ENCODE measurements at places on chromosomes 11 and 22.

- no peak for DNase-seq
Observed at GRCh38 chr22:16932577-16932976, 75.4 kb downstream of the GAB4 start.

- DNase-seq = no peak
Observed at GRCh38 chr11:110172468-110173065, 79.4 kb downstream of the ZC3H12C start.

GRCh38 chr22:18148293-18148965 lies 1.5 kb upstream of the USP18 start:
- no peak for DNase-seq

DNA sequence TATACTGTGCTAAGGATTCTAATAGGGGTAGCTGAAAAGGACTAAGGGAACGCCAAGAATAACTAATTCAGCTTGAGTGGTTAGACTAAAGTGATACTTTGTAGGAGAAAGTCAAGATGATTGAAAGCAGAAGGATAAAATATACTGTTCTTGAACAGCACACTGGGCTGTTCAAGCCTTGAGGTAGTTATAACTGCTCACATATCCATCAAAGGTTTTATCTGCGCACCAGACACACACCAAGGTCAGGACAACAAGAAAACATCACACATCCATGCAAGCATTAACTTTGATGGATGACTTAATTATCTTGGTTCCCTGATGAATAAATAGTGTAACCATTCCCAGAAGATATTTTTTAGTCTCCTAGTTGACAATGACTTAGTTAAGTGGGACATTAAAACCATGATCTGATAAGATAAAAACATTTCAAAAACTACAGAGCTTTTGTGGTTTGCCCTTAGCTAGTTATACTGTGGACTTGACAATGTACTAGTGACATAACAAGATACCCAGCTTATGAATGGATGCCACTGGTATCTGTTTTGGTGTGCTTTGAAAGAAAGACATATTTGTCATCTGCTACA lies 728.9 kb downstream of the JRKL start:
- DNase-seq = no peak

GRCh38 chr11:1922481-1923081 lies 3.1 kb downstream of the TNNT3 start:
- DNase-seq = no peak

- DNase-seq = no peak
Observed at GRCh38 chr22:48146426-48146825, 1384.0 kb downstream of the TBC1D22A start.

GRCh38 chr11:10742460-10743208 lies 8.4 kb upstream of the CTR9 start:
- DNase-seq = peak; percentile 21

DNA sequence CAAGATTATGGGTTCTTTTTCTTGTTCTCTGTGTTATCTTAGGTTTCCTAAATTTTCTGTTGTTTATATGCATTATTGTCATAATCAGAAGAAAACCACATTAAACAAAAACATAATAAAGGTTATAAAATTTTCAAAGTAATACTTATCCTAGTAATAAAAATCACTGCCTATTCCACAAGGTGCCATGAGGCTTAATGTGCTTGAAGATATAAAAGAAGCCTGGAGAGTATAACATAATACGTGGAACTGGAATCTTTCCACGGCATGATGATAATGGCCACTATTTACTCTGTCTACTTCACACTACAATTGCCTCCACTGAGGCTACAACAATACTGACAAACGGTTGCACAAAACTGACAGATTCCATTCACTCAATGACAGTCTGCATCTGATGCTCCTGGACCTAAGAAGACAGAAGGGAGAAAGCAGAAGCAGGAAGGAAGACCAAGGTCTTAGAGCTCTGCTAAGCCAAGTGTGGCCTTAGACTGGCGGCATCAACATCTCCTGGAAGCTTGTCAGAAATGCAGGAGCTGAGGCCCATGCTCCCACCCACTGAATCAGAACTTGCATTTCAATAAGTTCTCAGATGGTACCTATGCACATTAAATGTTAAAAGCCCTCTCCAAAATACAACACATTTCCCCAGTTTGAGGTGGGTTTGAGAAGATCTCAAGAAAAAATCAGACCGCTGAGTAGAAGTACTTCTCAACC lies 13.1 kb downstream of the TENM4 start:
- DNase-seq = no peak

DNA sequence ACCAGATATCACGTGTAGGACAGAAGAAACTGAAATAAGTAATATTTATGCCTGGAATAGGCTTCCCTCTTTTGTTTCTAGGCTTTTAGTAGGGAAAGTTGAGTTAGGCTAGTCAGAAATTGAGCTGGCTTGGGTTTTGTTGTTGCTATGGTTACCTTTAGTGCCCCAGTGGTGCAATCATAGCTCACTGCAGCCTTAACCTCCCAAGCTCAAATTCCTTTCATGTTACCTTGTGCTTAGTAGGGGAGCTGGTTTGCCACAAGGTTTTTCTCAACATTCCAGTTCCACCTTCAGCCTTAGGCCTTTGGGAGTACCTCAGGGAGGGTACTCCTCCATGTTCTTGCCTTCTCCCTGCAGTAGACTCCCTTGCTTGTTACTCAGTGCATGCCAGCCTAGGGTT lies 69.1 kb upstream of the SUSD2 start:
- no peak for DNase-seq

GRCh38 chr11:68383976-68384501 lies 71.6 kb downstream of the LRP5 start:
- no peak for DNase-seq

- DNase-seq = no peak
Observed at GRCh38 chr11:63961608-63962412, 12.6 kb upstream of the COX8A start.

DNA sequence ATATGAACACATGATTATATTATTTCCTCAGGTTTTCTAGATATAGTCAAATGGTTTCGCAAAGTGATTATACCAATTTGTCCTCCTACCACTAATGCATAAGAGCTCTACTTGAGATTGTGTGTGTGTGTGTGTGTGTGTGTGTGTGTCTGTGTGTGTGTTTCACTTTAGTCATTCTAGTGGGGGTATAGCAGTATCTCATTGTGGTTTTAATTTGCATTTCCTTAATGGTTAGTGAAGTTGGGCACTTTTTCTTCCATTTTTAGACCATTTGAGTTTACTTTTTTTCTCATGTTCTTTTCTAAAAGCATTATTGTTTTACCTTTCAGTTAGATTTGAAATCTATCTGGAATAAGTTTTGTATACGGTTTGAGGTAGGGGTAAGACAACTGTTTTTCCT lies 12.9 kb downstream of the CAPN5 start:
- DNase-seq = no peak

- no peak for DNase-seq
Observed at GRCh38 chr11:83068568-83068967, 3.1 kb downstream of the RAB30 start.

GRCh38 chr11:127472505-127472904 lies 471.9 kb upstream of the KIRREL3 start:
- DNase-seq = no peak

DNA sequence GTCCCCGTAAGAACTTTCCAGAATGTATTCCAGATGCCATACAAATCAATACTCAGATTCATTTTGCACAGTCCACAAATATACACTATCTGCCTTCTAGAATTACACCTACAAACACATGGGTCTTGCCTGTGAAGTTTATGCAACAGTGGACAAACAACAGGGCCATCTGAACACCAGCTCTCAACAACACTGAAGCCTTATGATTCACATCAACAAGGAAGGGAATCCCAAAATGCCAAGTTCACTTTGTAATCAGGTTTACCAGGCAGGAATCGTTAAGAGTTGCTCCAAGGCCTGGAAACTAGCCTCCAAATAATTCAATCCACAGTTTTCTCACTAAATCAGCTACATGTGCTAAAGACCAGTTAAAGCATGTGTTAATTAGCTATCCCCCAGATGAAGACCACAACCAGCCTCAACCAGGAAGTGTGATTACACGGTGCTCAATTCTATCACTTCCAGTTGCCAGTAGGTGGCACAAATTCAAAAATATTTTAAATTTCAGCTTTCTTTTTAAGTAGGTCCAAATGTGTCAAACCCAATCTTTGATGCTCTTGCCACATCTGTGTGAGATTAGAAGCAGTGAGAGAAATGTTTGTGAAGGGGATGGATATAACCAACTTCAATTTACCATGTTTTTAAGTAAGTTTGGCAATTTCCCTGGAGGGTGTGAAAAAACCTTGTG lies 139.1 kb upstream of the BDNF start:
- peak; percentile 16 for DNase-seq

DNA sequence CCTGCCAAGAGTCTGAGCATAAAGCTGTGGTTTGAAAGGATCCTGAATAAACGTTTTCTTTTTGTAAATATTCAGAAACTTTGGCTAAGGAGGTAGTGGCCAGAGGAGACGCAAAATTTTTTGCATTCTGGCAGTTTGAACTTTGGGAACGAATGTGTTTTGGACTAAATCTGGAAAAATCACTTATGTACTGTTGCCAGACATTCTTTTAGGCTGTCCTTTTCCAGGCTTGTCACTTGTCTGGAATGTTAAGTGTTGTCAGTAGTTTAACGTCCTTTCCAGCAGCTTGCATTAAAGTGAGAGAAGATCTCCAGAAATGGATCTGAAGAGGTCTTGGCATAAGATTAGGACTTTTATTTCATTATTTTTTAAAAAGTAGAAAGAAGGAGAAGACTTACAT lies 18.5 kb downstream of the SPECC1L start:
- peak; percentile 52 for DNase-seq

DNA sequence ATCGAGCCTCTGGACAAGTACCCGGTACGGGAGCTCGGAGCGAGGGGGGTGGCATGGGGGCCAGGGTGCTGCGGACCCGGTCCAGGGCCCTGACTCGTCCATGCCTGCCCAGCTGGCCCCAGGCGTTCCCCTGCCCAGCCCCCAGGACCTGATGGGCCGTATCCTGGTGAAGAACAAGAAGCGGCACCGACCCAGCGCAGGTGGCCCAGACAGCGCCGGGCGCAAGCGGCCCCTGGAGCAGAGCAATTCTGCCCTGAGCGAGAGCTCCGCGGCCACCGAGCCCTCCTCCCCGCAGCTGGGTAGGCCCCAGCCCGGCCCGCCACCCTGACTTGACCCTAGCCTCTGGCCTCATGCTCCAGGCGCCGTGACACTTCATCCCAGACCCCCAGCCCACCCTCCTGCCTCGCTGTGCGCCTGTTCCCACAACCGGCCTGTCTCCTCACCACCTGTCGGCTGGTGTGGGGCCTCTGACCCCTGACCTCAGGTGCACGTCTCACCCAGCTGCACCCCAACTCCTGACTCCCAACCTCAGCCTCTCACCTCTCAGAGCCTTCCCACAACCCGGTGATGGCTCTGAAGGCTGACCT lies 7.7 kb downstream of the PLCB3 start:
- no peak for DNase-seq

DNA sequence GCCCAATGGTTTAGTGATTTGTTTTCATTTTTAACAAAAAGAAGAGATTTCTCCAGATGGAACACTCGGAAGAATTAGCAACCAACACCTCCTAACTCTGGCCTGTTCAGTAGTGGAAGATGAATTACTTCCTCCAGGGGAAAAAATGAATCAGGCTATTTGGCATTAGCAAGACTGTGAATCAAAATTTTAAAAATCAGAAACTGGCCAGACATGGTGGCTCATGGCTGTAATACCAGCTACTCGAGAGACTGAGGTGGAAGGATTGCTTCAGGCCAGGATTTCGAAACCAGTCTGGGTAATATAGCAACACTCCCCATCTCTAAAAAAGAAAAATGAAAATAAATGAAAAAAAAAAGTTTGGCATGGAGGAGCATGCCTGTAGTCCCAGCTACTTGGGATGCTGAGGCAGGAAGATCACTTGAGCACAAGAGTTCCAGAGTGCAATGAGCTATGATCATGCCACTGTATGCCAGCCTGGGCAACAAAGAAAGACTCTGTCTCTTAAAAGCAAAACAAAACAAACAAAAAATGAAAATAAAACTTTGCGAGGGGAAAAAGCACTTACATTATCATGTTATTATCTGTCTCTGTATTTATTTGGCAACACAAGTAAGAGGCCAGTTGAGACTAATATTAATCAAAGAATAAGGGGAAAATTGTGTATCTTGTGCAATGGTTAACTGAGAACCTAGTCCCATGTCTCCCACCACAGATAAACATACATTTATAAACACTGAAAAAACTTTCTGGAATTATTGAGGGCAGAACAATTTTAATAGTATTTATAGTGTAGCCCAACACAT lies 796.3 kb upstream of the ANO3 start:
- no peak for DNase-seq

GRCh38 chr11:69001243-69002081 lies 11.6 kb downstream of the MRGPRF start:
- no peak for DNase-seq

GRCh38 chr11:14852571-14853177 lies 39.4 kb downstream of the CYP2R1 start:
- no peak for DNase-seq

GRCh38 chr11:47183969-47184368 lies 2.3 kb downstream of the PACSIN3 start:
- no peak for DNase-seq

- DNase-seq = no peak
Observed at GRCh38 chr11:84780689-84781293, 846.4 kb downstream of the DLG2 start.
